ENCODE measurements at places on chromosomes 7 and 10.

- peak; percentile 89 for DNase-seq
These were observed 99.1 kb upstream of the PDGFA start for GRCh38 chr7:618539-619367.

DNA sequence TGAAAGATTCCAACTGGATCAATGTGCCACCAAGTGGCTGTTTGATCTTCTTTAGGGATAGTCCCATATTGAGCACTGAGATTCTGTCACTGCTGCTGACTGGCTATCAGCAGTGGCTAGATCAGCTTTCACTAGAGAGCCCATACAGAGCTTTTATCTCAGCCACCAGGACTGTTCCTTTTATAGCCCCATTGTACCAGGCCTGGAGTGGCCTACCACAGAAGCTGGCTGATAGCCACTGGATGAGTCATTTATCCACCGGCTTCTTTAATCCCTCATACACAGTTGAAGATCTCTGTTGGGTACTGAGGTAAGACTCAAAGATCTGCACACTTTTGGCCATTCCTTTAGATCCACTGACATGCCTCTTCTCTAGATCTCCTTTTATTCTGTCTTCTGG, 1101.1 kb downstream of the SORCS3 start:
- DNase-seq: no peak

DNA sequence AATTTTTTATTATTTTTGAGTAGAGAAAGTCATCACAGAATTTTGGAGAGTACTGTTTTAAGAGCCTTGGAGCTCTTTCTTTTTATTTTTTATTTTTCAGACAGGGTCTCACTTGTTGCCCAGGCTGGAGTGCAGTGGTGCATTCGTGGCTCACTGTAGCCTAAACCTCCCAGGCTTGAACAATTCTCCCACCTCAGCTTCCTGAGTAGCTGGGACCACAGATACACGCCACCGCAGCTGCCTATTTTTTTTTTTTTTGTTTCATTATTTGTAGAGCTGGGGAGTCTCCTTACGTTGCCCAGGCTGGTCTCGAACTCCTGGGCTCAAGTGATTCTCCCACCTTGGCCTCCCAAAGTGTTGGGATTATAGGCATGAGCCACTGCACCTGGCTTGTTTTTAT, 10.6 kb downstream of the CPA4 start:
- DNase-seq: no peak

- DNase-seq: no peak
These were observed 3.1 kb upstream of the MACC1 start for GRCh38 chr7:20220293-20220761.

DNA sequence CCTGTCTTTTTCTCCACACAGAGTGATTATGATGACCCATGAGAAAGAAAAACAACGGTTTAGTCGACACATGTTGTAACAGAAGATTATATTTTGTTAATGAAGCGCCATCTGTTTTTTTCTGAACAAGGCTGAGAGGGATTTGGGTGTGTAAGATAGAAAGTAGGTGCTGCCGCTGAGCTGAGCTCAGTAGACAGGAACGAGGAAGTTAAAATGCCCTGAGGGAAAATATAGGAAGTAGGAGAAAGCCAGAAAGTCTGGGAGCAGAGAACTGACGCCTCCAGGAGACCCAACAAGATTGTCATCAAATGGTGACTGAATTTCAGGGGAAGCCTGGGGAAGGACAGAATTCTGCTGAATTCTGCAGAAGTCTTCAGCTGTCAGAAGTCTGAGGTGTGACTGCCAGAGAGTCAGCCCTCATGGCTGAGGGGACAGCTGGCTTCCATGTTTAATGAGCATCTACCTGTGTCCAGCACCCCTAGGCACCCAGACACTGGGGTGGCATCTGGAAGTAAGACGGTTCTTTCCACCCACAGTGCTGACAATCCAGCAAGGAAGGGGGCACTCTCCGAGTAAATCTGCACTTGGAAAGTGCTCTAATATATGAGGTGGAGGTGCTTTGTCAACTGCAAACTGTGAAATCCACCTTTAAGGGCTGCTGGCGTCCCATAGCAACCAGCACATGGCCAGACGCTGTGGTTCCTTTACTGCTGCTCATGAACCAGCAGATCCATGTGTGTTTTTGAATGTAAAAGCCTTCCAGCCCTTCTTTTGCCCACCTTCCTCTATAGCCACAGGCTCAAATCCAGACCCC, 12.5 kb upstream of the TSPAN15 start:
- no peak for DNase-seq

DNA sequence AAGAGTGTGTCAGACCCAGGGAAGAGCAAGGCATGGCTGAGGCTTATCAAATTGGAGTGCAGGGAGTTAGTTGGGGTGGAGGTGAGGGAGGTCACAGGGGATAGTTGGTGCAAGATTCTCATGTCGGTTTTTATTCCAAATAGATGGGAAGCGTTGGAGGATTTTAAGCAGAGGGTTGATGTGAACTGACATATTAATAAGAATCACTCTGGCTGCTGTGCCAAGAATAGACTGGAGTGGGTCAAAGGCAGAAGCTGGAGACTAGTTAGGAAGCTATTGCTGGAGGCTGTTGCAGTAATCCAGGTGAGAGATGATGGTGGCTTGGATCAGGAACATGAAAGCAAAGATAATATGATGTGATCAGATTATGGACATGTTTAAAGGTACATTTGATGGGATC, 36.5 kb downstream of the LRRC18 start:
- DNase-seq: no peak

DNA sequence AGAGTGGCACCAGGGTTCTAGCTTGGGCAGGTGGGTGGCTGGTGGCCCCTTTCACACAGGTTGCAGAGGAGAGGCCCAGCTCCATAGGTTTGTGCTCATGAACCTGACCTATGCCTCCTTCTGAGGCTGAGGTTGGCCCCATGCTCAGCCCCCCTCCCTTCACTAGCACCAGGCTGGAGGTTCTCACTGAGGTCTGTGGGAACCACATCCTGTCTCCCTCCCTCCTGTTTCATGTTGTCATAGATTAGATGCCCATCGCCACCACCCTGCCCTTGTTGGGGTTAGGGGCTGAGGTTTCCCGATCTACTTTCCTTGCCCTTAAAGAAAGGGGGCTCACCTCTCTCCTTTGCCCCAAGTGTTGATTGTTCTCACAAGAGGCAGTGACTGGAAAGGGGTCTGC, 14.7 kb downstream of the NEUROG3 start:
- DNase-seq: peak; percentile 76

DNA sequence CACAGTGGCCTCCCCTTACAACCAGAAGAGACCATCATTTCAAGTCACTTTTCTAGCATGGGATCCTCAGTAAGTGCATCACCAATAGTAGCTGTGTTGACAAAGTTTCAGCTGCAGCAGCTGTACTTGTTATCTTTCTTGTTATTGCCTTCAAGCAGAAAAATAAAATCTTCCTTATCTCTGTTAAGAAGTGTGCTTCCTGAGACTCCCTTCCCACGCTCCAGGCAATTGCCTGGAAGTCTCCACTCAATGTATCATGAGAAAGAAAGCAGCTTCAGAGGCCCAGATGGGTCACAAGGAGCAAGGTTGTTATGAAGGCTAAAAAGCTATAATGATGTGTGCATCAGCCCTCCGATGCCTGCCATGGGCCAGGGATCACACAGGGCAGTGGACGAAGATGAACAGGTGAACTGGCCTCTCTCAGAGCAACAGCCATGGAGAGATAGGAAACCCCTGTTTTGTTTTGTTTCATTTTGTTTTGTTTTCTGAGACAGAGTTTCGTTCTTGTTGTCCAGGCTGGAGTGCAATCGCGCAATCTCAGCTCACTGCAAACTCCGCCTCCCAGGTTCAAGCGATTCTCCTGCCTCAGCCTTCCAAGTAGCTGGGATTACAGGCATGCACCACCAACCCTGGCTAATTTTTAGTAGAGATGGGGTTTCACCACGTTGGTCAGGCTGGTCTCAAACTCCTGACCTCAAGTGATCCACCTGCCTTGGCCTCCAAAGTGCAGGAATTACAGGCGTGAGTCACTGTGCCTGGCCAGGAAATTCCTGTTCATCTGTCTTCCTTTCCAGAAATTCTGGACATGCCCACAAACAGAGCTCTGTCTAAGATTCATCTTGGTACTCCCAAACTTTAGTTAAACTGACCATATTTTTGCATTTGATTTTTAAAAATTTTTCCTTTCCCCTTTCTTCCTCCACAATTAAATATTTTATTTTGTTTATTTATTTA, 340.5 kb downstream of the TNS3 start:
- no peak for DNase-seq

GRCh38 chr10:88392222-88392621, 190.9 kb downstream of the RNLS start:
- DNase-seq: peak; percentile 56

- DNase-seq: no peak
These were observed 57.6 kb downstream of the LYZL1 start for GRCh38 chr10:29346296-29347001.

- DNase-seq: no peak
These were observed 111.9 kb downstream of the GRID1 start for GRCh38 chr10:86254526-86255174.

DNA sequence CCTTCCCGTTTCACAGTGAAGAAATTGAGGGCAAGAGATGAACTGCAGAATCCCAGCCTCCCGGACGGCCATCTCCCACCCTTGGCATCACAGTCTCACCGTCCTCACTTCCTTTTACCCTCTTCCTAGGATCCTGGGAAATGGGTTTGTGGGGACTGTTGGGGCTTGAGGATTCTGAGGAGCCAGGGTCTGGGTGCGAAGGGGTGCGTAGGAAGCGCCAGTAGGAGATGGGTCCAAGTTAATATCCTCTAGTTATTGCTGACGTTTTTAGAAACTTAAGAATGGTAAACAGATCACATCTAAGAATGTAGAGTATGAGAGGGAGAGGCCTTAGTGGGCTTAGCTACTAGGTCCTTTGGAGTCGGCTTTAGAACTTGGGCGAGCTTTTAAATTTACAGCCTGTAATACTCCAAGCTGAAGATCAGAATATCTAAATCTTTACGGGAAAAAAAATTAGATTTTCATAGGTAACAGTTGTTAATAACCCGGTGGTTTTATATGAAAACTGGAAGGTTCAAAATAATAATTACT, 696 bp downstream of the MALSU1 start:
- DNase-seq: no peak

DNA sequence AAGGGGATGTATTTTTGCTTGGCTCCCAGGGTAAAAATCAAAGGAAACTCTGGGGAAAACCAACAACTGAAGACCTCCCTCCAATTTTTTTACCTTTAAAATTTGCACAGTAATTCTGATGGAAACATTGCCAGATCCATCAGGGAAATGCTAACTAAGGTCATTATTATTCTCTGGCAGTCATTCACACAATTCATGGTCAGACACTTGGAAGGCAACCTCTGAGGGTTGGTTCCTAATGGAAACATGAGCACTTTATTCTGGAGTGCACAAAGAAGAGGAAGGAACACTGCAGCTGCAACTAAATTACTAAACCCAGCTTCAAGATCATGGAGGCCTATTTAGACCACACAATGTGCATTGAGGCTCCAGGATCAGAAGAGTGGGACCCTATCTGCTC, 34.2 kb downstream of the SRI start:
- no peak for DNase-seq

GRCh38 chr7:33707427-33707826, 197.9 kb upstream of the BMPER start:
- no peak for DNase-seq

All from activated CD8-positive, alpha-beta T cell treated with anti-CD3 and anti-CD28 coated beads, Interleukin-2, amount 10 ng/mL, durations not matched to agents 7 days and 5 days (primary cell).